Stimulated activated CD8-positive, alpha-beta memory T cell treated with anti-CD3 and anti-CD28 coated beads, Interleukin-7, amount 100 ng/mL, for 24 hours (primary cell): ENCODE measurements at places on chromosomes 3 and 15.

DNA sequence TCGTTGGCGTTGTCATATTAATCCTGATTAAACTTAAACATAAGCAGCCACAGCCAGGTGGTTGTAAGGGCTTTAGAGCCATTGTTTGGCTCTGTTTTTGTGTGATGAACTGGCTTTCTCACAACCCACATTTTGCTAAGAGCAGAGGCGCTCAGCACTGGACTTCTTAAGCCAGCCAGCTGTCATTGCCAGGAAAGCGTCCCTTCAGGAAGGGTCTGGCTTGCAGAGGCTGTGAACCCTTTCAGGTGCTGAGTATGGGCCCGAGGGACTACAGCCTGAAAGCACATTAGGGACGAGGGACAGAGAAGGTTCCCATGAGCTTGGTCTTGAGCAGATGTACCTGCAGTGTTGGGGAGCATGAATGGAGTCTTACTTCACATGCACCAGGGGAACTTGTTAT is 112.3 kb downstream of the CHCHD6 start:
- DNase-seq = no peak

GRCh38 chr3:122789585-122790273 is 3.9 kb downstream of the HSPBAP1 start:
- DNase-seq = no peak

DNA sequence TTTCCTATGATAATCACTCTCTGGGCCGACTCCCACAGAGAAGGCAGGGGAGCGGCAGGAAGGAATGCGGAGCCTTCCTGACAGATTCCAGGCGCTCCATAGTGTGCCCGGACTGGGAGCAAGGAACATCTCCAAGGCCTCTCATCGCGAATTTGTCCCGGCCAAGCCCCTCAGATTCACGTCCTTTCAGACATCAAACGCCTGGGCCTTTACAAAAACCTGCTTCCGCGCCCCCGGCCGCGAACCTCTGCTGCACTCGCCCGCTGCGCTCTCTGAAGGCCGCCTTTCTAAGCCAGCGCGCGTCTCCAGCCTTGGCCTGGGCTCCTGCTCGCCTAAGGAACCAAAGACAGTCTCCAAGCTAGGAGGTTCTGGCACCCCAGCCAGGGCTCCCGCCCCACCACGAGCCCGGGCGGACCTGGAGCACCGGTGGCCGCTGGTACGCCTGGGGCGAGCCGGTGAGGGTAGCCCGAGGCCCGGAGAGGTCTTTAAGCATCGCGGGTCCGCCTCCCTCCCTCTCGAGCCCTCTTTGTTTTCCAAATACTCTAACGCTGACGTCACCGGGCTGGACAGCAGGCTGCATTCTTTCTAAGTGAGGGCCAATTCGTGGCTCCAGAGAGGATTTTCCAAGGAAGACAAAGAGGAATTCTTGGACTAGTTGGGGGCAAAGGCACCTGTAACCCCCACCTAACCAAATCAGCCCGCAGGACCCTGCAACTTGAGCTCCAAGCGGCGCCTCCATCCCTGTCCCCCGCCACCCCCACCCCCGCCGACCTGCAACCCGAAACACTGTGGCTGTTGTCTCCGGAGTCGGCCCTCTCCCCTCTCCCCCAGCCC is 759 bp downstream of the AMOTL2 start:
- no peak for DNase-seq

DNA sequence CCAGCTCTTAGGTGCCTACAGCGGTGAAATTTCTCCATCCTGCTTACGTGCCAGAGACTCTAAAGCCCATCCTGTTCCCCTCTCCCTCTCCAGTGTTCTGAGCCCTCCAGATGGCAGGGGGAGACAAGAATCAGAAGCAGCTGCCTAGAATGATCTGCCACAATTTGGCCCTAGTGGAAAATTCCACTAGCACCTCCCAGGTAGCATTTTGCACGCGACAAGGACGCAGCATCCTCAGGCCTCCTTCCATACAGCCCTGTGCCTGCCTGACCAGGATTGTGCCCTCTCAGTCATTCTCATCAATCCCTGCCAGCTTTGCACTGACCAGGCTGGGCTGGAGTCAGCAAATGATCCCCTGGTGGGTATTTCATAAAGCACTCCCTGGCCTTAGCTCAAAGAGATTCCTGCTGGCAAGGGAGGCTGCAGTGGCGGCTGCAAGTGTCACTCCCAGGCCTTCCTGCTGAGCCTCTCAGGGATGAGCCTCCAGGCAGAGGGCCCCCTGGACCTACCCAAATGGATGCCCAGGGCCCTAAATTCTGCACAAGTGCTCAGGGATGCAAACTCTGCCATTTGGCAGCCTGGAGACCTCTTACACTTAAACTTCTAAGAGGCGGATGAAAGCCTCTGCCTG is 130.2 kb upstream of the ATP2B2 start:
- no peak for DNase-seq

GRCh38 chr3:12986986-12987385 is 86.2 kb downstream of the IQSEC1 start:
- DNase-seq = no peak

- no peak for DNase-seq
Observed at GRCh38 chr15:67093504-67093862, 28.1 kb downstream of the SMAD3 start.

GRCh38 chr15:70101459-70102113 is 3.9 kb upstream of the TLE3 start:
- no peak for DNase-seq

DNA sequence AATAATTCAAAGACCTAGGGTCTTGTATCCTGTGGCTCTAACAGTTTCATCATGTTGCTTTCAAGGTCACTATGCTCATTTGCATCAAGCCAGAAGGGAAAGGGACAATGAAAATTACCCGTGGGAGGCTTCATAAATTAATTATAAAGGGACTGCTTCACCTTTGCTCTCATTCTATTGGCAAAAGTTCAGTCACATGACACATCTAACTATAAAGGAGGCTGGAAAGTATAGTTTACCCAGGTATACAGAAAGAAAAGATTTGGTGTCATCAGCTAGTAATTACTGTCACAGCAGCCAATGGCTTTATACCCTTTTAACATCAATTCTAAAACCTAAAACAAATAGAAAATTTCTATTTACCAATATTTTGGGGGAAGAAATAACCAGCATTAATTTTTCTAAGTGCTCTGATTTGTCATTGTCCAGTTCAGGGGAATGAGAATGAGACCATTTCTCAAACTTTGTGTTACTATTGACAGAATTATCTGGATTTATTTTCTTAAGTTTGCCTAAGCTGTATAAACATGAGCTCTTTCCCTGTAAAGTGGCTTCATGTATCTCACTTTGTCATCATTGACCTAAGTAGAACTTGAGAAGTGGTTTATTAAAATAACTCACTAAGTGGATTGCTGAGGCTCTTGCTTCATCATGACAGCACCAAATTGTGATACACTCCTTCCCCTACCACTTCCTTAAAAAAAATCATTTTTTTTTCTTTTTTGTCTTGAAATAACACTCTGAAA is 257.7 kb upstream of the PEX5L start:
- no peak for DNase-seq

DNA sequence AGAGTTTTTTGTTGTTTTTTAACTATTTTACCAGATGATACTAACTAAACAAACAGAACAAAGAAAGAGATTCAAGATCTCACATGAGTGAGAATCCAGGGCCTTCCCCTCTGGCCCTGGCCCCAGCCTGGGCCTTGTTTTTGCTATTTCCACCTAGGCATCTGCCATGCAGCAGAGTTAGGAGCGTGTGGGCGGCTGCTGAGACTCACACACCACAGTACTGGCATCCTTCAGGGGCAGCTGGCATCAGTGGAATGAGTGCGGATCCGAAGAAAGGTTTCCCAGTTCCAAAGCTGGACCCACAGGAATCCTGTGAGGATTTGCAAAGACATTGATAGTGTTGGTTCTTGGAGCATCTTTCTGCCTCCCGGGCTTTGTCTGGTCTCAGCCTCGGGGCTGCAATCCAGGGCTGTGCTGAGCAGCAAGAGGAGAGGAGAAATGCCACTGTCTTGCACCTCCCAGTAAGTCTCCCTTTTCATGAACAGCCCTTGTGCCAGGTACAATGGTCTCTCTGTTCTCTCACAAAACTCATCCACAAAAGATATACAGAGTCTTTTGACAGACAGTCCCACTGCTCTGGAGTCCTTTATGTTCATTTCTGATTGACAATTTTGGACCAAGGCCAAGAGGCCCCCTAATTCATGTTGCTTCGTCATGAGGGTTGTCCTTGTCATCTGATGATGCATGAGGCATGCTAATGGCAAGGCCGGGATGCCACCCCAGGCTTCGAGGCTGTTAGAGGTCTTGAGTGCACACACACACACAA is 46.6 kb downstream of the APH1B start:
- no peak for DNase-seq

DNA sequence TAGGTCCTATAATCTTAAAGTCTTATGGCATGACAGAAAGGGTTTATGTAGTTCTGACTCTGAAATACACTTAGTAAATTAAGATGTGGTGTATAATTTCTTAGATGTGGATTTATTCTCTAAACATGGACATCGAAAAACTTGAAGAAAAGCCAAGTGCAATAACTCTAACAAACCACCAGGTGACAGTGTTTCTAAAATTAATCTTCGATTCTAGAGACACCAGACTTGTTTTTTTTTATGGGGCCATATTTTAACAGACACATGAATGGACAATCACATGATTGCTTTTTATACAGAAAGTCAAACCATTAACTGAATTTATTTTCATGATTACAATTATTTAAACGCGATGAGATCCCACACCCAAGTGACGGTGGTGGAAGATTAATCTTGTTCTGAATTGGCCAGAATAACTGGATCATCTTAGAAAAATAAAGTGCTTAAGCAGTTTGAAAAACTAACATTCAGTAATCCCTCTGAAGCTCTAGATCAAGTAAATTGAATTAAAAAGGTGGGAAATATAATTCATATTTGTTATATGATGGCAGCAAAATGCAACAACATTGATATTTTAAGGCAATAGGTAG is 305.1 kb downstream of the LSAMP start:
- DNase-seq = no peak

DNA sequence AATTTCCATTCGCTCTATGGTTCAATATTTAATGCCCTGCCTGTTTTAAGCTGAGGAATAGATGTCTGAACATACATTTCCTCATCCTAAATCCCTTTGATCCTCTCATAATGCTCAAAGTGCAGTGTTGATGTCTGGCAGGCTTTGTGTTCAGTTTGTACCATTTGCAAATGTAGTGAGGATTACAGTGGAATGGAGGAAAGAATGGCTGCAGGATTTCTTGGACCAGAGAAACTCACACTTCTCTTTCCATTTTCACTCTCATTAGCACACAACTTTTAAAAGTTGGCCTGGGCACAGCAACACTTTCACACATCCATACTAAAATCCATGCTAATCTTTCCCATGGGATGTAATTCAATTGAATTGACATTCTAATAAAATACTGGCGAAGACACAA is 28.6 kb upstream of the THRB start:
- no peak for DNase-seq

DNA sequence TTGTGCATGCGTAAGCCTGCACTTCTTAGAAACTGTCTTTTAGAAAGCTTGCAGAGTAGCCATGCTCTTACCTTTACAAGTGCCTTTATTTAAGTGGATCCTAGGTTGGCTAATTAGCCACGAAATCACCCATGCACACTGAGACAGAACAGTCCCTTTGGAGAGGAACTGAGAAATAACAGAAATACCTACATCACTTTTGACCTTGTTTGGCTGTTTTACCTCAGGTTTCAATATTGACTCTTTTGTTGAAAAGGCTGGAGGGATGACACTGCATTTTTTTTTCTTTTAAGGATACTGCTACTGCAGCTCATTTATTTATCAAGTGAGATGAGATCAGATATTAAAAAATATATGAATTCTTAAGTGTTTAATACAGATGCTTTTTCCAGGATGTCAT is 155.6 kb upstream of the GOLIM4 start:
- no peak for DNase-seq

DNA sequence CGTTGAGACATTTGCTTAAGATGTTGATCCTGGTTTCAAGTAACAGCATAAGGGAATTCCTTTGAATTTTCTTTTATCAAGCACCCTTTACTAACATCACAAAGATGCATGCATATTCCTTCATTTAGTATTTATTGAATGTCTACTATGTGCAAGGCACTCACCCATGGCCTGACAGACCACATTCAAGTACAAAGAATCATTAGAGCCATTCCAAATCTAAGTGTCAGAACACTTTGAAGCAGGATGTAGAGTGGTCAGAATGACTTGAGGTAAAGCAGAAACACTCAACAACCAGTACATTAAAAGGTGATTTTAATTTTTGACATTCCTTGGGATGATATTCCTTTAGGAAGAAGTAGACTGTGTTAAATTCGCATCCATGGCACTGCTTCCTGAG is 6.0 kb upstream of the WDR5B start:
- no peak for DNase-seq

DNA sequence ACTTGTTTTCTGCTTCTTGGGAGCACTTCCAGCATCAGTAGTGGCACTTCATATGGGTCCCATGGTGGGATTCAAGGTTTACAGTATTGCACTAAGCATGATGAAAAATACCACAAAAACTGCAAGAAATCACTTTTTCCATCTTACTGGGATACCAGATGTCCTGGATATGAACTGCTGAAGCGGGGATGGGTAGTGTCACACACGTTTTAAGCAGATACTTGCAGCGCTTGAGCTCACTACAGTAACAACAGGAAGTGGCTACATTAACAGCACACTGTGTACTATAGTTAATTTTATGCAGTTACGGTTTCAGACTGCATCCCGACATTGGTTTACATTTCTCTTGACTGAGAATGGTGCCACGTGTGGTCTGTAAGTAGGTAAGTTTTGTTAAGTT is 3.5 kb upstream of the ISG20 start:
- DNase-seq = no peak

DNA sequence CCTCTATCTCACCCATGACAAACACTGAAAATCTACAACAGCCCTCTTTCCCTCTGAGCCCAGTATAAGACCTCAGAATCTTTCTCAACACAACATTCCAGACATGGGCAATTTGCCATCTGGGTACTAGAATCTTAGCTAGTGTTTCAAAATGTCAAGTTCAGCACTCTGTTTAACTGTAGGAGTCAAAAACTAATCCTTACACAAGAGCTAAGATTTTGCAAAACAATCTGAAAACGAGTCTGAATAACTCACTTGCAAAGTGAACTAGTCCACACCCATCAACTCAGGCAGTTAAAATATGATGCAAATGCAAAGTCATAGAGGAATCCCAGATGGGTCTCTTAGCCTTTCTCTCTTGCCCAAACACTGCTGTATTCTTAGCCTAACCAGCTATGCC is 67.8 kb downstream of the GPR176 start:
- DNase-seq = no peak

DNA sequence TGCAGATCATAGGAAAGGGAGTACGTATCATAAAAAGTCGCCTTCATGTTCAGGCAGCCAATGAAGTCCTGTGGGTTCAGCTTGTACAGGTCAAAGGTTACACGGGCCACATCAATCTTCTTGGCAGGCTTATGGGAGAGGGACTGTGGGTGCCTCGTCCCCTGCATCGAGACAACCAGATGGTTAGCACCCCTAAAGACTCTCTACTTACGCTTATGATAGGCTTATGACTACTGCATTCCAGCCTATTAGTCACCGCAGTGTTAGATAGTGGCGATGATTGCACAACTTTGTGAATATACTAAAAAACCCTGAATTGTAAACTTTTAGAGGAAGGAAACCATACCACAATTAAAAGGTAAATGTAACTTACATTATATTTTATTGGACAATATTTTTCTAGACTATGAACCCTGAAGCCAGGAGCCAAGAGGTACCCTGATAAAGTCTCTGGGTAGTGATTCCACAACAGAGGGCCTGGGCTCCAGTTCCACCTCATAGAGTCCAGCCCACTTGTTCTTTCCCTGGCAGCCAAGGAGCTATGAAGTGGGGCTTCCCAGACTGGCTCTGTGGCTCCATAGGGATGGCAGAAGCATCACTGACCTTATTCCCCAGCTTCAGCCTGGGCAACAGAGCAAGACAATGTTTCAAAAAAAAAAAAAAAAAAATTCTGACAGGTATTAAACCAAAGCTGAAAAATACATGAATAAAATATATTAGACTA is 2.5 kb upstream of the FANCD2 start:
- DNase-seq = no peak
